Dorsolateral prefrontal cortex (tissue), 122 donors: ENCODE measurements at places on chromosomes 16 and 17. TPM values are rescaled to one million over a fixed set of nuclear protein-coding genes. Genes with fewer than 3 reads are reported as not detected.
A peak's percentile ranks its signal among the peaks of the same experiment; 100 is the strongest.

GRCh38 chr17:75950855-75951554 lies 10.2 kb upstream of the FBF1 start:
- no peak for DNase-seq

GRCh38 chr16:1223355-1224214 lies 1.5 kb downstream of the TPSG1 start:
- DNase-seq, result no peak

DNA sequence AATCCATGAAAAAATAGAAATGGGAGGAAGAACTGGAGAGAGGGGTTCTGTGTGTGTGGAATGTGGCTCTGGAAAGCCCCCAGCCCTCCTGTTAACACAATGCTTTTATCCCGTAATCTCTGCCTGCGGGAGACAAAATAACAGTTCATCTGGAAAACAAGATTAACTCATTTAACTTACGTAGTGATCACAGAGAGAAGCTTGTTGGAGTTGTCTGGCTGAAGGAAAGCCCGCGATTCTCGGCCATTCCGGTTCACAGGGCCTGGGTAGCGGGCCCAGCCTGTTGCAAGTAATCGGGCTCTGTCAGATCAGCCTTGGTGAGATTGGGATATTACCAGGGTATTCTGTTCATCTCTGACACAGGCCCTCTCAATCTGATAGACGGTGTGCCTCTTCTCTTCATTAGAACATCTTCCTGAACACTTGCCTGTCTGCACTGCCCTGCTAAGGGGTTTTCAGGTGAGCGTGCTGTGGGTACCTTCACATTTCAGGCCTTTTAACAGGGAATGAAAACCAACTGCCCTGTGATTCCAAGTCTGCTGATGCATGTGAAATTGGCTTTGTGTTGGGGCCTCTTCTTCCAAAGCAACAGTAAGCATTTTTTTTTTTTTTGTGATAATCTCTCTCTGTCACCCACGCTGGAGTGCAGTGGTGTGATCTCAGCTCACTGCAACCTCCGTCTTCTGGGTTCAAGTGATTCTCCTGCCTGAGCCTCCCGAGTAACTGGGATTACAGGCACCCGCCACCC lies 609.9 kb downstream of the WWOX start:
- DNase-seq, result no peak

- no peak for DNase-seq
Measured at GRCh38 chr16:31190061-31190460, 10.1 kb downstream of the FUS start.

GRCh38 chr17:66781135-66781534 lies 53.8 kb upstream of the CACNG5 start:
- DNase-seq, result no peak

DNA sequence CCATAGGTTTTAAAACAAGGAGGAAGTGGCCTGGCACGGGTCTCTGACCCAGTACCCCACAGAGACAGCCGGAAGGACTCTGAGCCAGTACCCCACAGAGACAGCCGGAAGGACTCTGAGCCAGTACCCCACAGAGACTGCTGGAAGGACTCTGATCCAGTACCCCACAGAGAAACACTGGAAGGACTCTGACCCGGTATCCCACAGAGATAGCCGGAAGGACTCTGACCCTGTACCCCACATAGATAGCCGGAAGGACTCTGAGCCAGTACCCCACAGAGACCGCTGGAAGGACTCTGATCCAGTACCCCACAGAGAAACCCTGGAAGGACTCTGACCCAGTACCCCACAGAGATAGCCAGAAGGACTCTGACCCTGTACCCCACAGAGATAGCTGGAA lies 49.0 kb downstream of the TRARG1 start:
- peak; percentile 10 for DNase-seq

DNA sequence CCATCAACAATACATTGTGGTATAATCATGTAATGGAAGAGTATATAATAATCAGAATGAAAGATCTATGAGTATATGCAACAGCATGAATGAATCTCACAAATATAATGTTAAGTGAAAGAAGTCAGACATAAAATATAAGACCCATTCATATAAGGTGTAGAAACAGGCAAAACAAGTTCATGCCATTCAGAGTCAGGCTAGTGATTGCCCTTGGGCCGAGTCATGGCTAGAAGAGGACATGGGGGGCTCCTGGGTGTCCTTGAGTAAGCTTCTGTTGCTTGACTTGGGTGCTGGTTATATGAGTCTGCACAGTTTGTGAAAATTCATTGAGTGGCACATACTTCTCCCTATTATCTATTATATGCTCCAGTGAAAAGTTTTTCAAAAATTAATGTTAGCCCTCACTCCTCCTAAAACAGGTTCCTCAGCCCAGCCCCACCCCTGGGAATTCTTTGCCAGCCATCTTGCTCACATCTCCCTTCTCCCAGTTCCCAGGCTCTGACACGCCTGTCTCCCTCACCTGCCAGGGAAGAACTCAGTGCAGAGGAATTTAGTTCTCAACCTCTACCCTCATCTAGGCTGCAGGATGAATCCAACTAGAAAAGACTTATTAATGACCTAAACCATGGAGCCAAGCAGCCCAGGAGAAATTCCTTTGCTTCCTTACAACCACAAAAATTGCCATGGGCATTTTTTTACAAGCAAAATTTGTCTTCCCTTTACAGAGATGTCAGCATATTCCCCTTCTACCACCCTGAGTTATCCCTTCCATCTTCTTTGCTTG lies 52.4 kb upstream of the NFAT5 start:
- no peak for DNase-seq

DNA sequence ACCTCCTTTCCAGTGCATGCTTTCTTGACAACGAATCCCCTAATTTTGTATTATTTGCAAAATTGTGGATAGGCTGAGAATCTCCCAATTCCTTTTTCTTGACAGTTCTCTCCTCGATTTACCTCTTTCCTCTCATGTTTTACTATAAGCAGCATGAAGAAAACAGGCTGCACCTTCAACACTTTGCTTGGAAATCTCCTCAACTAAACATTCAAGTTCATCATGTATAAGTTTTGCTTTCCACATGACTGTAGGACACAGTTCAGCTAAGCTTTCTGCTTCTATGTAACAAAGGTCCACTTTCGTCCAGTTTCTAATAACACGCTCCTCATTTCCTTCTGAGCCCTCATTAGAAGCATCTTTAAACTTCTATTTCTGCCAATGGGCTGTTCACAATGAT lies 199.0 kb upstream of the NLRP1 start:
- no peak for DNase-seq

DNA sequence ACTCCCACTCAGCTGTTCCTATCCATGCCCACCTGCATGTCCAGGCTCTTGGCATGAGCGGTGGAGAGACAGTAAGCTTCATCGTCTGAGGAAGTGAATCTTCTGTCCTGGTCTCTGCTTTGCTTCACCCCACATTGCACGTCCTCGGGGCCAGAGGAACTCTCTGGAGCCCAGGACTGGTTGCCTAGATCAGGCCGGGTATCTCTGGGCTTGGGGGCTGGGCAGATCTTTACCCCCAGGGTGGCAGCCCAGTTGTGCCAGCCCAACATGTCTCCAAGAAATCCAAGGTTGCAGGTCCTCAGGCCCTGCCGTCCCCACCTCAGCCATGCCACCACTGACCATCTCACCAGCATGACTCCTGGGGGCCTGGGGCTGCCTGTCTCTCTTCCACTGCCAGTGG lies 58.3 kb downstream of the BEAN1 start:
- DNase-seq, result no peak

DNA sequence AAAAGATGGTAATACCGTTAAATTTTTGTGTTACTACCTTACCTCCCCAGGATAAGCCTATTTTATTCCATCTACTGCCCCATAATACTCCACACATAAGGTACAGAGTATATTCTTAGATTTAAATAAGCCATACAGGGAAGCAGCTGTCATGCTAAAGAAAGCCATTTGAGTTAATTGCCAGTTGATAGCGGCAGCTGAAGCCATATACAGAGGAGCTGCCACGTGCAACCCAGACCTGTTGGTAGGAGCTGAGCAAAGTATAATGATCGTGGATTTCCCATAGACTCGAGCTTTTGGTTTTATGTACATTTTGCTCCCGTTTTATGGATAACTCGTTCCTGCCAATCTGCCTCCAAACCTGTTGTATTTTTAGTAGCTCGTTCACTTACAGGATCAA lies 12.0 kb downstream of the CPSF4L start:
- no peak for DNase-seq

GRCh38 chr16:27340654-27341053 lies 26.9 kb downstream of the IL4R start:
- DNase-seq, result no peak

DNA sequence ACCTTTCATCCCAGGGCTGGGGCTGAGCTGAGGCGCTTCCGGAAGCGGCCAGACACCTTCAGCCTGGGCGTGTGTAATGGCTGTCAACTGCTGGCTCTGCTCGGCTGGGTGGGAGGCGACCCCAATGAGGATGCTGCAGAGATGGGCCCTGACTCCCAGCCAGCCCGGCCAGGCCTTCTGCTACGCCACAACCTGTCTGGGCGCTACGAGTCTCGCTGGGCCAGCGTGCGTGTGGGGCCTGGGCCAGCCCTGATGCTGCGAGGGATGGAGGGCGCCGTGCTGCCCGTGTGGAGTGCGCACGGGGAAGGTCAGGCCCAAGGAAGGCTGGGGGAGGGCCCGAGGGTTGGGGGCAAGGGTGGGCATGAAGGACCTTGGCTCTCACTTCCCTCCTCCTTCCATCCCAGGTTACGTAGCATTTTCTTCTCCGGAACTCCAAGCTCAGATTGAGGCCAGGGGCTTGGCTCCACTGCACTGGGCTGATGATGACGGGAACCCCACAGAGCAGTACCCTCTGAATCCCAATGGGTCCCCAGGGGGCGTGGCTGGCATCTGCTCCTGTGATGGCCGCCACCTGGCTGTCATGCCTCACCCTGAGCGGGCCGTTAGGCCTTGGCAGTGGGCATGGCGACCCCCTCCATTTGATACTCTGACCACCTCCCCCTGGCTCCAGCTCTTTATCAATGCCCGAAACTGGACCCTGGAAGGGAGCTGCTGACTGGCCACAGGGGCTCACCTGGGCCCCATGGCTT lies 19.6 kb downstream of the PFAS start:
- no peak for DNase-seq

DNA sequence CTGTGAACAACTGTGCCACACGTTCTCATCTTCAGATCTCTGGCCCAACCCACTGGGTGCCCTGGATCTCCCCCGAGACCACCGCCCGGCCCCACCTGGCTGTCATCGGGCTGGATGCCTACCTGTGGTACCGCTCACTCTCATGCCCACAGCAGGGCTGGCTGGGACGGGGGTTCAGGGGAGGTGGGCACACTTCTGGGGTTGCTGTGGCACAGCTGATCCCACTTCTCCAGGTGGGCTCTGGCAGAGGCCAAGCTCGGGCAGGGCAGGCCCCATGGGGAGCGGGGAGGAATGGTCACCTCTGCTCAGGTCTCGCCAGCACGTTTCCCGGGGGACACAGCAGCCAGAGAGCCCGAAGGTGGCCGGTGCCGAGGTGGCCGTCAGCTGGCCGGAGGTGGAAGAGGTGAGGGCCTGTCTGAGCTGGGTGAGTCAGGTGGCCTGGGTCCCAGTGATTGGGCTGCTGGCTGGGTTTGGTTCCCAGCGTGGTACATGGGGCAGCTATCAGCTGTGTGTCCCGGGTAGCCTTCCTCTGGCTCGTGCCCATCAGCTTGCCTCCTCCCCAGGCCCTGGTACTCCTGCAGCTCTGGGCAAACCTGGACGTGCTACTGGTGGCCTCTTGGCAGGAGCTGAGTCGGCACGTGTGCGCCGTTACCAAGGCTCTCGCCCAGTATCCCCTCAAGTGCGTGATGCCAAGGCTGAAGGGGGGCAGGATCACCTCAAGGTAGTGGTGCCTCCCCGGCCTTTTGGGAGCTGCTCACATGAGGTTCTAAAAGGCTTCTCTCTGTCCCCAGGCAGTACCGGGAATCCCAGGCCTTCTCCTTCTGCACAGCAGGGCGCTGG lies 2.3 kb upstream of the MRPS34 start:
- no peak for DNase-seq

- no peak for DNase-seq
Measured at GRCh38 chr17:17304521-17304985, 1.4 kb downstream of the NT5M start.

DNA sequence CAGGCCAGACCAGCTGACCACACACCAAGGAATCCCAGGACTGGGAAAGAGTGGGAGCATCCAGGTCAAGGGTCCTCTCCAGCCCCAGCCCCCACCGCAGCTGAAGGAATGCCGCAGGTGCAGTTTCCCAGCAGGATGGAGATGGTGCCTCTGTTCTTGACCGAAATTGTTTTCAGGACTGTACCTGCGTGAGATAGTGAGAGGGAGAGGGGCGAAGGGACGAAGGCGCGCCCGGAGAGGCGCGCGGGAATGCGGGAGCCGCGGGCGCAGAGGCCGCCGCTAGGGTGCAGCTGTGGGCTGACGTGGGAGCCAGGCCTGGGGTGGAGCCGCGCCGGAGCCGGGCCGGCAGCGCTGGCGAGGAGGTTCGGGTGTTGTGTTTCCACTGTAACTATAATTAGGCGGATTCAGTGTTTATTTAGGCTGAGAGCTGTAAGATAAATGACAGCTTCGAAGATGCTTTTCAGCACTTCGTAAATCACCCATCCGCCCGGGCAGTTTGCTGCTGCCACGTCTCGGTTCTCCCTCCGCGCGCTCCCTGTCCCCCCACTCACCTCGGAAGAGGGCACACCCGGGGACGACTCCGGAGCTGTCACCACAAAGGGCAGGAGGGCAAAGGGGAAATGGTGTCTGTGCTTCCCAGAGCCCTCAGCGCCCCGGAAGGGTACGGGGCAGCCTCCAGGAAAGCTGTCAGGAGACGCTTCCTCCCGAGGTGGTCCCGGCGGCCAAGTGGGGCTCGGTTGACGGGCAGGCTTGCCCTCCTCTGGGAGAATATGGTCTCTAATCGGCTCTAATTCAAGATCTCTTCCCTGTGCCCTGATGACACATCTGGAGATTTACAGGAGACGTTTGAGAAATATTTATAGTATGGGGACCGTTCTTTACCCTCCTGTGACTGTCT lies 38.2 kb downstream of the HOXB1 start:
- DNase-seq, result peak; percentile 62

The SOST gene
- total RNA-seq, result 0.32 TPM

The SPATA22 gene
- total RNA-seq, result 1.9 TPM

The LGALS9B gene
- not detected for total RNA-seq

The CEMP1 gene
- total RNA-seq, result 1.3 TPM

The NPIPB9 gene
- total RNA-seq, result 7.1 TPM

The SLC6A4 gene
- total RNA-seq, result not detected

The SMIM36 gene
- total RNA-seq, result not detected
